ENCODE measurements at places on chromosomes 12 and 14.

- DNase-seq: no peak
Observed at GRCh38 chr12:52561880-52562449, 9.0 kb upstream of the KRT71 start.

- no peak for DNase-seq
Observed at GRCh38 chr12:67515679-67516340, 132.7 kb upstream of the DYRK2 start.

DNA sequence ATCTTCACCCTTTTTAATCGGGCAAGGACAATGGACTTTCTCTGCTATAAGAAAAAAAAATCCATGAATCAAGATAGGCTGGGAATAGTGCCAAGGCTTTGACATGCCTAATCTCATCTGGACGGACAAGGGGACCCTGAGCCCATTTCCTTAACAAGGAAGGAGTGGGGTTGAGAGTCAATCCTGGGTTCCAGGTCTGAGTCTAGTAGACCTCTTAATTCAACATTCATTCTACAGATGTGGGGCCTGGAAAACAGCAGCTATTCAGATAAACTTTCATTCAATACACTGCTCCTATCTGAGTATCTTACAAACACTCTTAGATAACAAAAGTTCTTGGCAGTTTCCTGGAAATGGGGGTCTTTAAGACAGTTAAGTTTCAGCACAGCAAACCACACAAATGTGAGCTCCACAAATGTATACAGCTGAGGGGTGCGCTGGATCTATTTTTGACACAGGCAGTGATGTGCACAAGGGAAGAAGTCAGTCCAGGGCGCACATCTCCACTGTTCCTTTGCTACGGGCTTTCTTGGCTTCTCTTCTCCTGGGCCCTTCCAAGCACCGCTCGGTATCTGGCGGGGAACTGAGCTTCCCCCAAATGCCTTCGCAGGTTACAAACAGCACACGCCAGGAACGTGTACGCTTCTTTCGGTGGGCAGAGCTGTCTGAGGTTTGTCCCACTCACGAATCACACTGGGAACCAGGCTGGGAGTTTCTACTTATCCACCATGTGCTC is 82.2 kb upstream of the GPR68 start:
- no peak for DNase-seq

DNA sequence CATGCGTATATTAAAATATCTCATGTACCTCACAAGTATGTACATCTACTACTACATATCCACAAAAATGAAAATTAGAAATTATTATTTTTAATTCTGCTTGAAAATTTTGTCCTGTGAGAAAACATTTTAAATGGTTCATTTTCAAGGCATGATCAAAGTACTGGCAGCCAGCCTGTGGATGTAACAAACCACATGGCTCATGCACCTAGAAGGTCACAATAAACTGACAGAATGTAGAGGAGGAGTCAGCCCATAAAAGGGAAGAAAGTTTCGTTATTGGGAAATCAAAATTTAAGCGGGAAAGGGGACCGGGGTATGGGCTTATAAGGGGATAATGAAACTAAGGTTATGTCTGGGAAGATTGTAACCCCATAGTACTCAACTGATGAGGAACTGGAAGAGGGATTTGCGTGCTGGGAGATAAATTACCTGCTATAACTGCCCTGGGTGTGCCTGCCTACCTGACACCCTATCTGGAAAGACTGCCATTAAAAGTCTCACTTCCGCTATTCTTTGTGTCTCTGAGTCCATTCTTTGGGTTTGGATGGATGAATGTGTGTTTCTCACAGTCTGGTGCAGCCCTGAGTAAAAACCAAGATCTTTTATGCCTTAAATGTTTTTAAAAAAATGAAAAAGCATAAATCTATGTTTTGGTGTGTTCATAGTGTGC is 62.2 kb upstream of the PCED1B start:
- no peak for DNase-seq

DNA sequence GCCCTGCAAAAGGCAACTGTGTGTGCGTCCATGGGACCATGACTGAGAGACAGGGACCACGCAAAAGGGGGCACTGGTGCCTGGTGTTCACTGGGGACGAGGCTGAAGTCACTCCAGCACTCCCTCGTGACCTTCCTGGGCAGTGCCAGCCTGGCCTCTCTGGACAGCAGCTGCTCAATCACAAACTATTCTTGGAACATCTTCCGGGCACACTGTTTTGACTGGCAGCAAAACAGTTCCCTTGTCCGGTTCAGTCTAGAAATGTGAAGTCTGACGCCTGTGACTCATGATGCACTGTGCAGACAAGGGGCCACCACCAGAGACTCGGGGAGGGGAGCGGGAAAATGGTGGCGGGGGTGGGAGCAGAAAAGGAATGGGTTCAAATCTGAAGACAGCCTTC is 20.8 kb downstream of the SNRNP35 start:
- DNase-seq: no peak

- no peak for DNase-seq
Observed at GRCh38 chr14:101501858-101502615, 59.3 kb upstream of the DIO3 start.

DNA sequence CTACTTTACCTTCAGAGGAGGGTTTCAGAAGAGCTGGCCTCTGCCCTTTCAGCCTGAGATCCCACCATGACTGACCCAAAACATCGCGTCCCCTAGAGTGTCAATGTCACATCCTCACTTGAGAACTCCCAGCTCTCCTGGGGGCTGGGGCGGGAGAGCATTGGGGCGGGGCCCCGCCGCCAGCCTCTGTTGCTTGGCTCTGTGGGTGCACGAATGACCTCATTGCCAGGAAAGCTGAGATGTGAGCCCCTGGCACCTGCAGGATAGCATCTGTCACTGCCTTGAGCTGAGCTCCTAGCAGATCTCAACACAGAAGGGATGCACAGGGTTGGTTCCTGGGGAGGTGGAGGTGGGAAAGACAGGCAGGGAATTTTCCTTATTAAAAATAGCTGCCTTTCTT is 20.6 kb upstream of the MYL2 start:
- DNase-seq: no peak

DNA sequence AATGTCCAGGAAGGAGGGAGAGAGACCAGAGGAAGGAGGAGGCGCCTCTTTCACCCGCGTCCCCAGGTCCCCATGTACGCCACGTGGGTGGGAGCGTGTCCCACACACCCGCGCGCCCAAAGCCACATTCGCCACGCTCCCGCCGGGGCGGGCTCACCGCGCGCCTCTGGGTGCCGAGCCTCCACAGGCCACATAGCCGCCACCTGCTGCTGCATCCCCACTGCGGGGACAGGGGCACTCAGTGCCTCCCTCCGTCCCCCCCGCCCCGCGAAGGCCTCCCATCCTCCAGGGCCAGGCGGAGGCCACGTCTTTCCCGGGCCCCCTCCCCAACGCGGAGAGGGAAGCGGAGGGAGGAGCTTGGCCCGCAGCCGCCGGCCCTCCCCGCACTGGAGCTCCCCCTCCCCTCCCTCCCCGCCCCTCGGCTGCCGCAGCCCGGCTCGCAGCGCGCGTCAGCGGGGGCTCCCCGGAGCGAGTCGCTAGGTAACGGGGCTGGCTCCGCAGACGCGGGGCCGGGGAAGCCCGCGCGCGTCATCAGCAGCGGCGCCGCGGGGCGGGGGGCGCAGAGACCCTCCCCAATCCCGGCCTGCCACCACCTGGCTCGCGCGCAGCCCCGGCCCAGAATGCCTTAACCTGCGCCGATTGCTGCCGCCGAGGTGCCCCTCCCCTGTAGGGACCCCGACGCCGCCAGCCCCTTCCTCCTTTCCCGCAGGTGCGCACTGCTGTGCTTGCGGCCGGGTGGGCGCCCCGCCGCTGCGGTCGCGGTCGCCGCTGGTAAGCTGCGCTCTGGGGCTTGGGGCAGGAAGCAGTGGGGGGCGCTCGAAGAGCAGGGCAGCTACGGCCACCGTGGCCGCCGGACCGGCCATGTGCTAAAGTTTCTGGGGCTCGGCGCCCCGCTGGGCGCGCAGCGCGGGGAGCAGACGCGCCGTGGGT is 536 bp upstream of the TUNAR start:
- no peak for DNase-seq

DNA sequence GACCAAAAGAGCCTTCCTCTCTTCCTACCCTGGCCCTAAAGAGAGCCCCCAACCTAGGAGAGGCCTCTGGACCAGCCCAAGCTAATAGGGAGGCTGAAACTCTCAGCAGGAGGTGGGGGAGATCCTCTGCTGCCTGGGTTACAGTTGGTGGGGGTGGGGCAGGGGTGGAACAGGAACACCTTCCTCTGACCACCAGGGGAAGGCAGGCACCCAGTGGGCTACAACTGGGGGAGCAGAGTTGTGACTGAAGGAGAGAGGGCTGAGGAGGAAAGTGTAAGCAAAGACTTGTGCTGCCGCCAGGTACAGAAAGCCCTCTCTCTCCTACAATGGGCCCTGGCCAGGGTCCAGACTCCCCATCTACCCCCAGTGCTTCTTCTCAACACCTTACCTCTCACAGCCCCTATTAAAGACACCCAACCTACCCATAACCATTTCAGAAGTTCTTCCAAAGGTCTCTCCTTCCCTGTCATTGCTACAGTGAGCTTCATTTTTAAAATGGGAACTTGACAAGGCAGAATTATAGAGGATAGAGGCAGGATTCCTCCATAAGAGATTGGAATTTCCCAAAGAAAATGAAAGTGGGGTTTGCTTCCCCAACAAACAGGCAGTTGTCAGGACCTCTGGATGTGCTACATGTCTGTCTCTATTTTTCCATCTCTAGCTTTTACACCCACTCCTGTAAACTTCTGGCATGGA is 1.4 kb downstream of the MYO1A start:
- no peak for DNase-seq

- DNase-seq: no peak
Observed at GRCh38 chr12:62966990-62967506, 32.1 kb upstream of the PPM1H start.

- no peak for DNase-seq
Observed at GRCh38 chr12:103441437-103442181, 54.2 kb downstream of the C12orf42 start.

- no peak for DNase-seq
Observed at GRCh38 chr14:65261946-65262345, 150.6 kb upstream of the FUT8 start.

- DNase-seq: no peak
Observed at GRCh38 chr12:80293347-80293746, 150.7 kb upstream of the PTPRQ start.

DNA sequence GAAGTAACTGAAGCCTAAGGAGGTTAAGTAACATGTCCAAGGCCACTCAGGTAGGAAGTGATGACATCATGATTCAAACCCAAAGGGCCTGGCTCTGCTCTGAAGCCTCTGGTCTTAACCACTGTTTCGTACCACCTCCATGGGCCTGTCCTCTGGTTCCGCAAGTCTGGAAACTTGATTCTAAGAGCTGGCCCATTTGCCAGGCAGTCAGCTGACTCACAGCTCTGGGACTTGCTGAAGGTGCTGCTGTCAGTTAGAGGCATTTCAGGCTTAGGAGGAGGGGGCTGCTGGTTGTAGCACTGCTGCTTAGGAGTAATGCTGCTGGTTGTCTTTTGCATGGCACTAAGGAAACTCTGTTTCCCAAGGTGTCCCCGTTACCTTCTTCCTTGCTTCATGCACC is 7.9 kb downstream of the NRXN3 start:
- no peak for DNase-seq

GRCh38 chr12:125222876-125223275 is 157.6 kb downstream of the AACS start:
- no peak for DNase-seq

DNA sequence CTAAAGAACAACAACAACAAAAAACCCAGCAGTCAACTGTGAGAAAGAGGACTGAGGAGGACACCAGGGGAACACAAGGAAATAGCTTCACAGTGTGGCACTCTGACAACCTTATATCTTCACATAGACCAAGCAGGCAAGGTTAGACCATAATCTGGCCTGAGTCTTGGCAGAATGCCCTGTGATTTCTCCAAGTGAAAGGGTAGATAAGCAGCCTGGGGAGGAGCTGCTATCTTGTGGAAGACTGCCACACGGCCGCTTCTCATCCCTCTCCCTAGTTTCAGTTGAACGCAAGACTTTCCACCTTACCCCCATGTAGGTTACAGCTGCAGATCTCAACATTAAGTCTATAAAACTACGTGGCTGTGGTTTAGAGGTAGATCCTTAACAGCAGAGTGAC is 3.7 kb downstream of the SLC25A21 start:
- no peak for DNase-seq

DNA sequence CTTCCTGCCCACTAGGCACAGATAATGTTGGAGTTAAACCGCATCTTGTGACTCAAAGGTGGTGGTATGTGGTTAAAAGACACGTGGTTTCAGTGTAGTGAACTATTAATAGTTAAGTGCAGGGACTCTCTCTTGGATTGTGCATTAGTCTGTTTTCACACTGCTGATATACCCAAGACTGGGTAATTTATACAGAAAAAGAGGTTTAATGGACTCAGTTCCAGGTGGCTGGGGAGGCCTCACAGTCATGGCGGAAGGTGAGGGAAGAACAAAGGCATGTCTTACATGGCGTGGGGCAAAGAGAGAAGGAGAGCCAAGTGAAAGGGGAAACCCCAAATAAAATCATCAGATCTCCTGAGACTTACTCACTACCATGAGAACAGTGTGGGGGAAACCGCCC is 362.3 kb downstream of the GLT1D1 start:
- no peak for DNase-seq

DNA sequence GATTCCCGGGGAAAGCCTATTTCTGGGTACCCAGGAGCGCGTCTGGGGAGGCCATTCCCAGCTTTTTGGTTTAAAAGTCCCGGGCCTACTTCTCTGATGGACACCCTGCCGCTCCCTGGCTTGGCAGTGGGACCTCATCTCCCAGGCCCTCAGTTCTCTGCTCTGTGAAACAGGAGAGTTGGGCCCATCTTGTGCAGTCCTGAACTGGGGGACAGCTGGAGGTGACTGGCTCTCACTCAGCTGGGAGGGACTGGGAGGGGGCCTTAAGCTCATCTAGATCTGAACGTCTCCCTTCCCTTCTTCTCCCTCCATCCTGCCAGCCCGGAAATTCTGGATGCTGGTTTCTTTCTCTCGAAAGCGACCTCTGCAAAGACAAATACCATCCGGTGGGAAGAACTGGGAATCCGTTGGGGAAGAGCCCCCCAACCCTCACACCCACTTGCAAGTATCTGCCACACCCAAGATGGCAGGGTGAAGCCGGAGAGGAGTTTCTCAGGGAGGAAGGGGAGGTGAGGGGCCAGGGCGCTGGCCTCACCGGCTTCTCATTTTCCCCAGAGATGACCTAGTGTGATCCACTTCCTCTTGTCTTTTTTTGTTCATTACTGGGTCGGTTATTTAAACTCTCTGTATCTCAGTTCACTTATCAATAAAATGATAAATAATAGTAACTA is 1.4 kb downstream of the RIN3 start:
- no peak for DNase-seq

DNA sequence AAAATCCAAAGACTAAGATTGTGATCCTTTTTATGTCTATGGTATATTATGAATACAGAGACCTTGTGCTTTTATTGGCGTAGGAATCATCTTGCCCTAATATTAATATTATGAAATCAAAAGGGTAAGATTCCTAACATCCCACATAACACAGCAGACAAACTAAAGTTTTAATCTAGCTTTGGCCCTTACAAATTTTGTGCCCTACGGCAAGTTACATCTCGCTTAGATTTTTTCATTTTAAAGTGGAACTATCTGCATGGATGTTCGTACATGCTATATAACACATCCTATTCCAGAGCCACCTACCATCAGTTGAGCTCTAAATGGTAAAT is 217 bp upstream of the SMIM10L1 start:
- no peak for DNase-seq

Data from stimulated activated CD8-positive, alpha-beta memory T cell treated with anti-CD3 and anti-CD28 coated beads, Interleukin-15, amount 100 ng/mL, for 24 hours (primary cell).